Activated T-cell treated with anti-CD3 and anti-CD28 coated beads for 1 hour (primary cell): ENCODE measurements at places on chromosomes 11 and 22.
A peak's percentile ranks its signal among the peaks of the same experiment; 100 is the strongest.

GRCh38 chr11:112817376-112817775 is 143.8 kb upstream of the NCAM1 start:
- no peak for DNase-seq

DNA sequence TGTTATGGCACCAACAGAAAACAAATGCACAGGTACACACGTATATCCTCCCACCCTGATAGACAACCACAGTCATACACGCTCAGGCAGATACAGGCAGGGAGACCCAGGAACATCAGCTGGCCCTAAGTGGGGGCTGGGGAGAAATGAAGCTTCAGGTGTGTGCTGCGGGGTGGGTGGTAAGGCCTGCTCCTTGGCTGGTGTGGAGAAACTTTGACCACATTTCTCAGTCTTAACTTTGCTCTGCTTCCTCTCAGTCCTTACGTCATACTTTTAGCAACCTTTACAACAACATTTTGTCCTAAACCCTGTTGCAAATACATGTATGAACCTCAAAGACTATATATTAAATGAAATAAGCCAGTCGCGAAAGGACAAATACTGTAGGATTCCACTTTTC is 6.7 kb upstream of the ANAPC15 start:
- DNase-seq = no peak

DNA sequence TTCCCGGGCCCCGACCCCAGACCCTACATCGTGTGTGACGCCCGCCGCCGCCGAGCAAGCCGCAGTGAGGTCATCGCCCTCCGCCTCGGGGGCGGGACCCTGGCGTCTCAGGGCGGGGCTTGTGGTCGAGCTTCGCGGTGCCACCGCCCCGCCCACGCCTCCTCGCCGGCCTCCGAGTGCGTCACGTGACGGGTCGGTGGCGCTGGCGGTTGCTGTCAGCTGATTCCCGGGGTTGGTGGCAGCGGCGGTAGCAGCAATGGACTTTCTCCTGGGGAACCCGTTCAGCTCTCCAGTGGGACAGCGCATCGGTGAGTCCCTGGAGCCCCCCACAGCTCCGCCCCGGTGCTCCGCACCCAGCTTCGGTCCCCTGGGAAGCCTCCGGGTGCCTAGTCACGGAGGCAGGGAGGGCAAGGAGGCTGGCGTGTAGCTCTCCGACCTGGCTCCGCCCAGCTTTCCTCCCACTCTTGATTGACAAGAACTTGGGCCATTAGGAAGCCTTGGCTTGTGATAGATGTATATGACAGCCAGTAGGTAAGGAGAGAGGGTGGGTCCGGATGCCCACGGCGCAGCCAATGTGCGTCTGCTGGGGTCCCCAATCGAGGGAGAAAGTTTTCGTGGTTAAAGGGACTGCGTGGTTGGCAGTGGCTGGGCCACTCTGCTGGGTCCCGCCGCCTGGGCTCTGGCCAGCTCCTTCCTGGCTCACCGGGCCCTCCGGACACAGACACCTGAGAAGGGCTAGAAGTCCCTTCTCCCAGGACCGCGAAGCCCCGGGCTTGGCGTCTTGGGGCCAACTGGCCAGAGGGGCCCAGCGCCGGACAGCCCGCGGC is at the start of gene TOM1:
TSS of gene TOM1 (plus strand) at position 222 of the 827 bp plus-strand sequence. CDS start at position 257, 35 bp downstream.
- peak; percentile 98 for DNase-seq

- DNase-seq = no peak
Observed at GRCh38 chr11:112837162-112837826, 123.9 kb upstream of the NCAM1 start.

DNA sequence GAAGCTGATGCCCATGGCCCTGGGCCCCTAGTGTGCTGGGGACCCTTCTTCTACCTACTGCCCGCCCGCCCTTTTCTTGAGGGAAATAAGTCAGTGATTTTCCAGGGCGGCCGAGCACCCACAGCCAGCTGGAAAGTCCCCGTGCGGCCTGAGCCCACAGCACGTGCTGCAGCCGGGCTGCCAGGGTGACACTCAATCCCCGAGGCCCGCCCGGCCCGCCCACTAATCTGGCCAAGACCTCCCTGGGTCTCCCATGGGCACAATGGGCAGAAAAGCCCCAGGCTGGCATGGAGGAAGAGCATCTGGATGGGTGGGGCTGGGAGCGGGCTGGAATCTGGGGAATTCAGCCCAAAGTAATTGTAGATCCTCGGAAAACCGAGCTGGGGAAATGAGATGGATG is 24.8 kb downstream of the WNT7B start:
- no peak for DNase-seq

GRCh38 chr11:126464796-126465195 is 109.3 kb downstream of the ST3GAL4 start:
- DNase-seq = no peak

GRCh38 chr11:16960250-16960649 is 54.0 kb downstream of the PLEKHA7 start:
- no peak for DNase-seq

DNA sequence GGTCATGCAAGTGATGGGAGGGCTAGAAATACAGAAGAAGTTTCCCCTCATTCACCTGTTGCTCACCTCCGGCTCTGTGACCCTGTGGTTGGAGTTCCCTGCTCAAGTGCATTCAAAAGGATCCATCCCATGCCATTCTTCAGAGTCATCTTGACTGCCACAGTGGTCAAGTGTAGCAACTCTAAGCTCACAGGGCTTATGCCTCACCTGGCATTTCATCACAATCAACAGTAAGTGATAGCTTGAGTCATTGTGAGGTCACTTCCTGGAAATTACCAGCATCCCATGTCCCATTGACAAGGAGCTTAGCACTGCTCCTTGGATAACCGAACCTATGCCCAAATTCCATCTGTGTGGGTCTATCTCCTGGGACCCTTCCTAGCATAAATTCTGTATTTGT is 55.6 kb downstream of the OR4C45 start:
- no peak for DNase-seq

DNA sequence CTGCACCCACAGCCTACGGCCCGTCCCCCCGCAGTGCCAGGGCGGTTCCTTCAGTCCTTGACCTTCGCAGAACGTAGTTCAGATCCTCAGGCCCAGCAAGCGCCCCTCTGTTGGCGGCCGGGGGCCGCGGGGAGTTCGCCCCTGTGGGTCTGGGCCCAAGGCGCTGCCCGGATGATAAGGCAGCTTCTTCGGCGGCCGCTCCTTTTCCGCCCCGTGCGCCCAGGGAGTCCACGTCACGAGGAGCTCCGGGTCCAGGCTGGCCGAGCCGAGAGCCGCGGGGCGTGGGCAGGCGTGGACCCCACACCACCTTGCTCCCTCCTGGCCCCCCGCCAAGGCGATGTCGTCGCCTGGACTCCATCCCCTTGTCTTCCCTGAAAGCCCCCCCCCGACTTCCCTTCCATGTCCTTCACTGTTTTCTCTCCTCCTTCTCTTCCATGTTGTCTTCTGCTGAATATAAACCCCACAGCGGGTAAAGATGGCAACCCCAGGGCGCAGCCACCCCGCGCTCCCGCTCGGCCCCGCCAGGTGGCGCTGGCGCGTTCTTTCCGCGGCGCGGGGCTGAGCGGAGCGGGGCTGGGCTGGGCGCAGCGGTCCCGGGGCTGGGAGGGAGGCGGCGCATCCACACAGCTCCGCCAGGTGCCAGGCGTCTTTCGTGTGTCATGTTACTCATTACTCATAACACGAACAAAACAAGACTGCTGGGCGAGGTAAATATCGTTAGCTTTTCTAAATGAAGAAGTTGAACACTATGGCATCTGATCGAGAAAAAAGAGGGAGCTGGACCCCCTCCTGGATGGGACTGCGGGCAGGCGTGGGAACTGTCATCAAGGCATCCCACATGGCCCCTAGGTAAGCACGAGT is 321.0 kb downstream of the NTM start:
- no peak for DNase-seq

GRCh38 chr11:73384872-73385689 is 8.9 kb downstream of the RELT start:
- DNase-seq = no peak

DNA sequence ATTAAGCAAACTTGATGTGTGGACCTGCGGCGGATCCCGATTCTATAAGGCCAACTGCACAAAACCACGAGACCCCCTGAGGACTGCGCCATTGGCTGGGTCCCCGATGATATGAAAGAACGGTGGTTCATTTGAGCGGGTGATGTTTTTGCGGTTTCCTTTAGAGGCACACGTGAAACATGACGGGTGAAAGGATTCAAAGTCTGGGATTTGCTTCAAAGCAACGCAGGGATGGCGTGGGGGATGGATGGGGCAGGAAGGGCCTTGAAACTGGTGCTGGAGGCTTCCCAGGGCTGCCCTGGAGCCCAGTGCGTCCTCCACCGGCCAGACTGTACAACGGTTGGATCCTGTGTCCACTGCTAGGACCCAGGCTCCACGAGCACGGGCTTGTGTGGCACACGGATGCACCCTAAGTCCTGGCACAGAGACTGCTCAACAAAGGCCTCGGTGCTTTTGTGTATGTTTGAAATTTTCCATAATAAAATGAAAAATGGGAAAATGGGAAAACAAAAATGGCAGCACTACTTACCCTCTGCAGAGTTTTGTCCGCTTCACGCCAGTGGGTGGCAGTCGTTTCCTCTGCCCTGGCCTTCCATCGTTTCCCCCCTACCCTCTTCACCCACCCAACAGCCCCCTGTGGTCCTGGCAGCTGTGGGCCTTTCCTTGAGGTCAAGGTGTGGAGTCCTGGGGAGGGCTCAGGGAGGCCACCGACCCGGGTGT is 3.6 kb downstream of the ASCL2 start:
- DNase-seq = no peak

GRCh38 chr11:131219646-131220045 is 150.8 kb upstream of the NTM start:
- DNase-seq = no peak

DNA sequence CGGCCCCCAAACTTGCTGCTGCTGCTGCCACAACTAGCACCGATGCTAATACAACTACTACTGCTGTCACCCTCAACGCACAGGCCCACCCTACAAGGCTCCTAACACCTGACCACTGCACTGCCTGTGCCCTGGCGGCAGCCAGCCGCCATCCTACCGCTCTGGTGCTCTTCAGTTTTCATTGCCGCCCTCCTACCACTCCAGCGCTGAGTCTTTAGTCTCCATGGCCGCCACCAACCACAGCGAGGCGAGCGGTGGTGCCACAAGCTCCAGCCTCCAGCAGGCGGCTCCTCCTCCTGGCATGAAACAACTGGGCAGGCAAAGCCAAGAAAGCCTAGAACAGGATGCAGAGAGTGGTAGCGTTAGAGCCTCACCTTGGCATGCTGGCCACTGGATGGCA is 5.0 kb upstream of the RFPL3 start:
- DNase-seq = no peak

GRCh38 chr11:75241036-75241905 is 697 bp downstream of the TPBGL start:
- DNase-seq = peak; percentile 76

DNA sequence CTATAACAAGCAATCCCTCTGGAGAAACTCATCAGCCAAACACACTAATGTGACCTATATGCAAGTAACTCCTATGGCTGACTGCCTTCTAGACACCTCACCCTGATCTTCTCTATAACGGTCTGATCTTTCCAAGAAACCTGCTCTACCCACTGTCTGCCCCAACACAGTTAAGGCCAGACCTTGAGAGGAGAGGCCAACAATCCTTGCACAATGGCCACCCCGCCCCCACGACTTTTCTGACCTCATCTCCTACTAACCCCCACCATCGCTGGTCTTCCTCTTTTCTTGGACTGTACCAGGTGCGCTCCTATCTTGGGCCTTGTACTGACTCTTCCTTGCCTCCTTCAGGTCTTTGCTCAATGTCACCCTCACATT is 12.5 kb downstream of the HIRA start:
- no peak for DNase-seq

DNA sequence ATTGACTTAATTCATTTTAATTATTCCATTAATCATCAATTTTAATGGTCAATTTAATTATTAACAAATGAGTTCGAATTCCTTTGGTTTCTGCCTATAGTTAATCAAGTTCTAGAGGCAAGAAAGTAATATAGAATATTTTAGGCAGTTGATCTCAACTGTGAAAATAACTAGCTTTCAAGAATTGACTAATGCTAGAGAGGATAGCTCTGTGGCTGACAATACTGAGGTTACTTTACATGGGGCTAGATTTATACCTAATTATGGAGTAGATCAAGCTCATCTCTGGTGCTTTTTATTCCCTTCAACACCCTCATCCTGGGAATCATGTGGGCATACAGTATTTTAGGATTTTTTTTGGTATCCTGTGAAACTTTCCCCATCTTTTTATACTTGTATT is 259.4 kb downstream of the GRM5 start:
- DNase-seq = no peak

DNA sequence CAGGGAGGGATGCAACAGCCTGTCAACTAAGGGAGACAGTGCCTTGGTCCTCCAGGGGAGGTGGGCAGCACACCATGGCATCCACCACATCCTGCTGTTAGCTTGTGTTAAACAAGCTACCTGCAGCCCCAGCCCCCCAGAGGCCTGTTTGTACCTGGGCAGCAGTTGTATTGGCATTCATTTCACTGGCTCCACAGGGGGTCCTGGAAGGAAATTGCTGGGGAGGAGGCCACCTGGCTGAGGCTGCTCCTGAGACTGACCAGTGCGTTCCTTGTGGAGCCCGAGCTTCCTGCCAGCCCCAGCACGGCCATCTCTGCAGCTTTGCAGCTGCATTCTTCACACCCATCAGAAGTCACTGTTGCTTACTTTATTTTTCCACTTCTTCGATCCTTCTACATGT is 479.9 kb downstream of the INSC start:
- DNase-seq = no peak

DNA sequence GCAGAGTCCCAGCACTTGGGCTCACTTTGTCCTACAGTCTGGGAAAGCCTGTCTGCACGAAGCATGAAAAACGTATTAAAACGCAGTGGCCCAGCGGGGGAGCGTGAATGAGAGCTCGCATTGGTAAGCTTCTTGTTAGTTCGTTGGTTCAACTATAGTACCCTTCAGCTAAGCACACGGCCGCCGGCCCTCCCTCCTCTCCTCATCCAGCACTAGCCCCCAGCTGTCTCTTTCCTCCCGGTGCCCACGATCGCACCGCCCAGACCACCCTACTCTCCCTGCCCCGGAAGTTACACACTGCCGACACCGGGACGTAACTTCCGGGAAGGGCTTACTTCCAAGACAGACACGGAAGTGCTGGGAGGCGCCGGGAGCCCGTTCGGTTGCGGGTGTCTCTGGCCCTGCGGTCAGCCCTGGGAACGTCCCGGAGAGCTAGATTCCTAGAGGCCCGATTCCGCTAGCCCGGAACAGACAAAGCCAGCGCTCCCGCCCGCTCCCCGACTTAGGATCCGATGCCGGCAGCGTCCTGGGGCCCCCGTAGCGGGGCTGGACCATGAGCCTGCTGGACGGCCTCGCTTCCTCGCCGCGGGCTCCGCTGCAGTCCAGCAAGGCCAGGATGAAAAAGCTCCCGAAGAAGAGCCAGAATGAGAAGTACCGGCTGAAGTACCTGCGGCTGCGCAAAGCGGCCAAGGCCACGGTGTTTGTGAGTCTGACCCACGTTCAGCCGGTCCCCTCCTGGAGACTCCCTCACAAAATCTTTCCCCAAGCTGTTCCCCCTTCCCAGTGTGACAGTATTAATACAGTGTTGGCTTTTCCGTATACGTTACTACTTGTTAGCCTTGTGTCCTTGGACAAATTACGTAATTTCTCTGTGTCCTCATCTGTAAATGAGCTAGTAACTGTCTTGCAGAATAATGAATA is at the start of gene TBRG1:
TSS of gene TBRG1 (plus strand) at position 334 of the 921 bp plus-strand sequence. CDS start at position 554, 220 bp downstream.
- peak; percentile 69 for DNase-seq

GRCh38 chr11:72239313-72239848 is 4.6 kb downstream of the PHOX2A start:
- no peak for DNase-seq

- no peak for DNase-seq
Observed at GRCh38 chr11:30326906-30327305, 4.0 kb downstream of the ARL14EP start.
